ENCODE measurements at places on chromosomes 1 and 21. TPM values are rescaled to one million over a fixed set of nuclear protein-coding genes. Genes with fewer than 3 reads are reported as not detected.

- DNase-seq, result no peak
Observed at GRCh38 chr1:31318146-31318545, 21.3 kb downstream of the ZCCHC17 start.

Gene OLIG2
- total RNA-seq, result not detected

DNA sequence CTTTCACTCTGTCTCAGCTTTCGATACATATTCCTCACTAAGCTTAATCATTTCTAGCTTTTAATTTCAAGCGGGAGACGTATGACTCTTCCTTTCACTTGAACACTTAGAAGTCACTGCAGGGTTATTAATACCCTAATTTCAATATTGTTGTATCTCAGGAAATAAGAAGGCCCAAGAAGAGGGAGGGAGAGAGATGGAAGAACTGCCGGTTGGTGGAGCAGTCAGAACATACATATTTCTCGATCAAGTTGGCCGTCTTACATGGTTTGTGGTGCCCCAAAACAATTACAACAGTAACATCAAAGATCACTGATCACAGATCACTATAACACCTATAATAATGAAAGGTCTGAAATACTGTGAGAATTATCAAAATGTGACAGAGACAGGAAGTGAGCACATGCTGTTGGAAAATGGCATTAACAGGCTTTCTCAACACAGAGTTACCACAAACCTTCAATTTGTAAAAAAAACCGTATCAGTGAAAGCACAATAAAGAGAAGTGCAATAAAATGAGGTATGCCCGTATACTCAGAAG is 145.4 kb upstream of the HP1BP3 start:
- no peak for DNase-seq

- peak; percentile 2 for DNase-seq
Observed at GRCh38 chr1:74197255-74197654, 721 bp downstream of the LRRIQ3 start.

Gene PPM1J
- total RNA-seq, result 2.5 TPM

Gene CACNA1S
- 74.9 TPM for total RNA-seq

GRCh38 chr1:197515421-197515820 is 247.4 kb downstream of the CRB1 start:
- DNase-seq, result peak; percentile 2

Gene MMEL1
- total RNA-seq, result not detected

GRCh38 chr1:116521186-116521585 is 49.6 kb downstream of the CD58 start:
- DNase-seq, result no peak
